ENCODE measurements at places on chromosomes 7 and 10.
A peak's percentile ranks its signal among the peaks of the same experiment; 100 is the strongest.

GRCh38 chr7:147878912-147879661 is 711.5 kb upstream of the C7orf33 start:
- DNase-seq: no peak

GRCh38 chr7:105256761-105257231 is 131.9 kb downstream of the SRPK2 start:
- no peak for DNase-seq

GRCh38 chr10:120415709-120416330 is 41.2 kb upstream of the PLPP4 start:
- no peak for DNase-seq

DNA sequence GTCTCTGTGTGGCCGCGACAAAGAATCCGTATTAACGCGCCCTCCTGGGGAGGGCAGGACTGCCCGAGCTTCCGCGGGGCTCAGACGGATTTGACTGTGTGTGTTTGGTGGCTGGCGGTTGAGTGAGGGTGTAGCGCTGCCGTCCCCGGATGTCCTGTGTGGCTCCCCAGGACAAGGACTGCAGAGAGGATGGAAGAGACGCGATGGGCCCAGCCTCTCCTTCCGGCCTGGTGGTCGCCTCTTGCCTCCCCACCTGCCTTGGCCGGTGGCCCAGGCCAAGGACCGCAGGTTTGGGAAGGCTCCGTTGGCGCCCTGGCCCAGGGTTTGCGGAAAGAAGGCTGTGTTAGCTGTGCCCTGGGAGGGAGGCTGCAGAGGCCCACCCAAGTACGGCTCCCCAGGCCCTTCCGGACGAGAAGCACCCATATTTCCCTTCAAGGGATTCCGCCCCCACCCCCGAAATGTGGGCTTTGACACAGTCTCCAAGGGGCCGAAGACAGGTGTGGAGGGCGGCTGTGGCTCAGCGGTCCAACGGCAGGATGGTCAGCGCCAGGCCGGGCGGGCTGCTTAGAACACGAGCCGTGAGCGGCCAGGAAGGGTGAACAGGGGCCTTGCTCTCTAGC is 2.3 kb downstream of the UNCX start:
- DNase-seq: no peak

GRCh38 chr7:99619571-99620130 is 2.9 kb downstream of the ZSCAN25 start:
- no peak for DNase-seq

GRCh38 chr7:98166668-98166970 is 44.6 kb upstream of the BHLHA15 start:
- DNase-seq: no peak

DNA sequence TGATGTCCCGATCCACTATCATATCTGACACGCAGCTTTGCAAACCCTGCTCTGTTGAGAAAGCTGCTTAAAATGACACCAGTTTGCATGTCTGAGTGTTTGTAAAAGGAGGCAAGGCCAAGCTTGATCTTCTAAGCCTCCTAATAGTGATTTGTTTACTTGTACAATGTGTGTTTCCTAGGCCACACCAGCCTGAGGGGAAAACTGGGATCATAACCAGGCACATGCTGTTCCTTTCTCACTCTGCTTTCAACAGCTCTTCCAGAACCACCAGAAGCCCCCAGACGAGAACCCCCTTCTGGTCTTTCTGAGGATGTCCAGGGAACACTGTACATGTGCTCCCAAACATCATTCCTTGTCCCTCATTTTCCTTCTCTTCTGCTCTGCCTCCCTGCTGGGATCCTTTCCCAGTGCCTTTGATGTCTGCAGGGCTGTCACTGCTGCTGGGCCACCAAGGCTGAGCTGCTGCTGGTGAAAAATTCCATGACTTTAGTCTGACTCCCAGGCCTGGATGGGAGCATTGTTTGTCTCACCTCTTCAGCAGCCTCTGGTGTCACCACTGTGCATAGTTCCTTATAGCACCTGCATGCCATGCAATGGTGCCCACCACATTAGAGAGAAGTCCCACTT is 4.0 kb upstream of the LGI1 start:
- no peak for DNase-seq

- no peak for DNase-seq
These were observed 100.3 kb downstream of the MACC1 start for GRCh38 chr7:20116869-20117268.

DNA sequence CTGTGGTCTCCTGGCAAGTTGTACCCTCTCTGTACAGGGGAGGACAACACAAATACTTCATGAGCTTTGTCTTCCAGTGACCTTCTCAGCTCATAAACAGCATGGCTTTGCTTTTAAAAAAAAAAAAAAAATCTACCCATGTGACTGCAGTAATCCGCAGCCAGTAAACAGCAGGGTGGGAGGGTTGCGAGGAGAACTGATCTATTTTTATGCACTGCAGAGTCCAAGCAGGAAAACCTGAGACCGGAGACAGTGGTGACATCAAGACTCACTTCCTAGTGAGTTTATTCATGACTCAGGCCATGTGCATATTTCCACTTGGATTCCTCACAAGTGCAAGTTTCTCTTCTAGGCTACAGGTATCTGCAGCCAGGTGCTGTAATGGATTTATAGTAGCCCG is 127.9 kb downstream of the NRF1 start:
- DNase-seq: no peak

DNA sequence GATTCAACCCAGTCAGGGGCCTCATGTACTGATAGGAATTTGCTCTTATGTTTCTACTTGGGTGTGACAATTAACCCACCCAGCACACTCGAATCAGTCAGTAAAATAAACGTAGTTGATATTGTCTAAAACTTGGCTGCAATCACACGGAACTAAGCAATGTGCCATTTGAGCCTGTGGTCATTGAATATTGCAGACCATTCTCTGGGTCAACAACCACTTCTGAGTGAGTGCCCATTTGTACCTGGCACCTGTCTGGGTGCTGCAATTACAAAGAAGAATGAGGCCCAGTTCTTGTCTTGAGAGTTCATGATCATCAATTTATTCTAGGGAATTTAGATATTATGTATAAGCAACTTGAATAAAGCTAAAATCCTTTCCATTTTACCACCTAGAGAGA is 29.8 kb downstream of the NPY start:
- DNase-seq: no peak

- DNase-seq: no peak
These were observed 51.9 kb upstream of the CFAP46 start for GRCh38 chr10:132994185-132994796.

- no peak for DNase-seq
These were observed 441.9 kb upstream of the NPVF start for GRCh38 chr7:25669961-25670841.

GRCh38 chr7:29607889-29608288 is 44.3 kb downstream of the PRR15 start:
- DNase-seq: no peak

- no peak for DNase-seq
These were observed 23.4 kb downstream of the ACSM6 start for GRCh38 chr10:95217476-95217875.

DNA sequence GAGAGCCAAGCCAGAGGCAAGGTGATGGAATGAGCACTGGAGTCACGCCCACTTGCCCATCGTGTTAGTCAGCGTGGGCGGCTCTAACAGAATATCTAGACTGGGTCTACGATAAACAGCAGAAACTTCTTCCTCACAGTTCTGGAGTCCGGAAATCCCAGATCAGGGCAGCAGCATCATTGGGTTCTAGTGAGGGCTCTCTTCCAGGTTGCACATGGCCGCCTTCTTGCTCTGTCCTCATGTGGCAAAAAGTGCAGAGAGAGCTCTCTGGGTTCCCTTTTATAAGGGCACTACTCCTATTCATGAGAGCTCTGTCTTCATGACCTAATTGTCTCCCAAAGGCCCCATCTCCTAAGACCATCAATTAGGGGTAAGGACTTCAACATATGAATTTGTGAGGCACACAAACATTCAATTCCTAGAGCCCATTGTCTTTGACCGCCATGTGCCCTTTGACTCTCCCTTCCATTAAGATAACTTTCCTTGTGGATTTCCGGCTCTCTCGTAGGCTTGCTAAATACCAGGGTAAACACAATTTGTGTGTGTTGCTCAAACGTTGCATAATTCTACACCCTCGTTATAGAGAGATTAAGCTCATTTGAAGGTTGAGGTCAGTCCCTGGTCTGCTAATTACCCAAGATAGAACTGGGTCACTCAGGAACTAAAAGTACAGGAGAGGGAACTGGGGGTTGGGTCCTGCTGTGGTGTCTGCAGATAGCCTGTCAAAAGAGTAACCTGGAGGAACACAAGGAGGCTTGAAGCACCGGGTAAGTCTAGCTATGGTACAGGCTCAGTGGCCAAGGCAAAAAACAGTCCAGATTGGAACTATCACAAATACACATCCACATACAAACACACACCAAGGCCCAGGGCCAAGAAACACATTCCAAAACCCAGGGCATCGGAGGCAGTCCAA is 28.7 kb upstream of the USP6NL start:
- no peak for DNase-seq

- no peak for DNase-seq
These were observed 561.9 kb upstream of the GALNT17 start for GRCh38 chr7:70570029-70570428.

- no peak for DNase-seq
These were observed 31.4 kb upstream of the CHST15 start for GRCh38 chr10:124124769-124125161.

DNA sequence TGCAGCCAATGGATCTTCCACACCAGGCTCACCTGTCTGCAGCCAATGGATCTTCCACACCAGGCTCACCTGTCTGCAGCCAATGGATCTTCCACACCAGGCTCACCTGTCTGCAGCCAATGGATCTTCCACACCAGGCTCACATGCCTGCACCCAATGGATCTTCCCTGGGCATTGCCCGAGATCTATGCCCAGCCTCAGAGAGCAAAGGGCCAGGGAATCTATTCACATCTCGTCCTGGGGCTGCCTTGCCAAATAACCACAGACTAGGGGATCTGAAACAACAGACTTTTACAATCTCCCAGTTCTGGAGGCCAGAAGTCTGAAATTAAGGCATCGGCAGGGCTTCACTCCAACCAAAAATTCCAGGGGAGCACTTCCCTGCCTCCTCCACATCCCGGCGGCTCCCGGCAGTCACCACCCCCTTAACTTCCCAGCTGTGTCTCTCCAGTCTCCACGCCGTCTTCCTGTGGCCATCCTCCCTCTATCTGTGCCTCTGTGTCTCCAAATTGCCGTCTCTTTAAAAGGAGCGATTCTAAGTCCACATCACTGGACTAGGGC is 92.4 kb upstream of the PPP2R2D start:
- no peak for DNase-seq

DNA sequence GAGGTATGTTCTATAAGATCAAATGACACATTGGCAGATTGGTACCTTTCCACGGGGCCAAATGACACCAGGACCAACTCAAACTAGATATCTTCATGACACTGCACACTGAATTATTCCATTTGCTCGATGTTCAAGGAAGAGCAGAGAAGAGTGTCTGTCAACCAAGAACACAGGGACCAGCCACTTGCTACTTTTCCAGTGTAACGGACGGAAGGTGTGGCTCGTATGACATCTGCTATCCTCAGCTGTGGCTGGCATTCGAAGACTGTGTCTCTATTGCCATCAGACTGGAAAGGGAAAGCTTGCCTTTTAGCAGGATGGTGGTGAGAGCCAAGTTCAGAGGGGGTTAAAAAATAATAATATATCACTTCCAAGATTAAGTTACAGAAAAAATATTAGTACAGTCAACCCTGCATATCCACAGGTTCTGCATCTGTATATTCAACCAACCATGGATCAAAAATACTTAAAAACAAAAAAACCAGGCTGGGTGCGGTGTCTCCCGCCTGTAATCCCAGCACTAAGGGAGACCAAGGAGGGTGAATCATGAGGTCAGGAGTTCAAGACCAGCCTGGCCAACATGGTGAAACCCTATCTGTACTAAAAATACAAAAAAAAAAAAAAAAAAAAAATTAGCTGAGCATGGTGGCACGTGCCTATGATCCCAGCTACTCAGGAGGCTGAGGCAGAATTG is 237.1 kb downstream of the PRPF18 start:
- no peak for DNase-seq

DNA sequence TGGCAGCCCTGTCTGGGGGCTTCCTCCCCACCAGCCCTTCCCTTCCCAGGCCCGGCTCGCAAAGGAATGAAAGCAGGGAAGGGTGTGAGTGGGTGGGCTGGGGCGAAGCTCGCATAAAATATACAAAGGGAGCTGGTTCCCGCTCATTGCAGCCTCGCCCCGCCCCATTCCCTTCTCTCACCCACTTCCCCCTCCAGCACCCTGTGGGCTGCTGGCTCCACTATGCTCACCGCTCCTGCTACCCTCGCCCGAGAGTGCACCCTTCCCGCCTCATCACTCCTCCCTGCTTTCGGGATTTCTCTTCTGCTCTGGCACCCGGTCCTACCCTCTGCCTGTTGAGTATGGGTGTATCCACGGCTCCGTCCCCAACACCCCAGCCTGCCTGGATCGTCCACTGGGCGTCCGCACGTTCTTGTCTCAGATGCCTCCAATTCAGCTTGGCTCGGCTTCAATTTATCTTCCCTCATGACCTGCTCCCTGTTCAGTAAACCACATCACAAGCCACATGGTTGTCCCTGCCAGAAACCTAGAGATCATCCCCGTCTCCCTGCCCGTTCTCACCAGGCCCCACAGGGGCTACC is 14.4 kb upstream of the TTYH3 start:
- DNase-seq: no peak

GRCh38 chr10:128011059-128011979 is 104.4 kb downstream of the PTPRE start:
- peak; percentile 75 for DNase-seq

All from stimulated activated naive CD4-positive, alpha-beta T cell treated with Interleukin-2 at 50 U/mL for 16 hours (primary cell).